COR-L47 (cell line): ENCODE measurements at places on chromosomes 2 and 18.

- DNase-seq, result no peak
Measured at GRCh38 chr2:143840601-143841000, 679.3 kb downstream of the ZEB2 start.

GRCh38 chr2:168087401-168087800, 160.0 kb downstream of the STK39 start:
- DNase-seq, result no peak

- DNase-seq, result no peak
Measured at GRCh38 chr2:159379181-159379580, 92.7 kb upstream of the WDSUB1 start.

DNA sequence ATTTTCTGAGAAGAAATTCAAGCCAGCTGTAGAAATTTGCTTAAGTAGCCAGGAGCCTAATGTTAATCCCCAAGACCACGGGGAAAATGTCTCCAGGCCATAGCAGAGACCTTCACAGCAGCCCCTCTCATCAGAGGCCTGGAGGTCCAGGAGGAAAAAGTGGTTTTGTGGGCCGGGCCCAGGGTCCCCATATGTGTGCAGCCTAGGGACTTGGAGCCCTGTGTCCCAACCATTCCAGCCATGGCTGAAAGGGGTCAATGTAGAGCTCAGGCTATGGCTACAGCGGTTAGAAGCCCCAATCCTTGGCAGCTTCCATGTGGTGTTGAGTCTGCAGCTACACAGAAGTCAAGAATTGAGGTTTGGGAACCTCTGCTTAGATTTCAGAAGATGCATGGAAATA, 14.2 kb upstream of the TTC21B start:
- no peak for DNase-seq

DNA sequence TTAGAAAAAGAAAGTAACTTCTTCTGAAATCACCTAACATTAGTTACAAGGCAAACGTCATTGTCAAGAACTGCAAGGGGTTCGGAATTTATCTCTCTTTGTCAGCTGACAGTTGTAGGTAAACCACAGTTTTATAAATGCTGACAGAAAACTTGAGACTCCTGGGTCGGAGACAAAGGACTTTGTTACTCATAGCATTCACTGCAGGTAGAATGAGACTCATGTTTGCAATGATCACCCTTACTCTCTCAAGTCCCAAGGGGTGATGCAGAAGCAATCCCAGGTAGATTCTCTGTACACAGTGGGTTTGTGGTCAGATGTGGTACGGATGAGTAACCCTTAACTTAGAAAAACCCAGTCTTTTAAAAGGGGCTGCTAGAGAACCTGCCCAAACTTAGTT, 757.8 kb downstream of the TRIB2 start:
- DNase-seq, result no peak

- no peak for DNase-seq
Measured at GRCh38 chr2:98118852-98119251, 31.9 kb downstream of the VWA3B start.

- peak; percentile 14 for DNase-seq
Measured at GRCh38 chr18:51196118-51196810, 1.2 kb downstream of the MEX3C start.

DNA sequence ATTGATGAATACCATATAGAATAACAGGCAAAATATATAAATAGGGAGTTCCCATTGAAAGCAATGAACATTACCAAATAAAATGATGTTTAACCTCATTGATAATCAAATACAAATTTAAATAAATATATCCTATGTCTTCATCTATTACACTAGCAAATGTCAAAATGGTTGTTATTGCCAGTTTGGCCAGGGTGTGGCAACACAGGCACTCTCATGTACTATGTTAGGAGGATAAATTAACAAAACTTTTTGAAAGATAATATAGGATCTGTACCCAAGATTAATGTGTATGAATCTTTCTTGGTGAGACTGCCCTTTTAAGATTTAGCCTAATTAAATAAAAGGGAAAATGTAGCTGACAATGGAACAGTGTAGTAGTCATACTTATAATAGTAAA, 659.3 kb downstream of the ERBB4 start:
- DNase-seq, result peak; percentile 15

GRCh38 chr2:200318940-200319435, 12.5 kb downstream of the SPATS2L start:
- DNase-seq, result no peak

DNA sequence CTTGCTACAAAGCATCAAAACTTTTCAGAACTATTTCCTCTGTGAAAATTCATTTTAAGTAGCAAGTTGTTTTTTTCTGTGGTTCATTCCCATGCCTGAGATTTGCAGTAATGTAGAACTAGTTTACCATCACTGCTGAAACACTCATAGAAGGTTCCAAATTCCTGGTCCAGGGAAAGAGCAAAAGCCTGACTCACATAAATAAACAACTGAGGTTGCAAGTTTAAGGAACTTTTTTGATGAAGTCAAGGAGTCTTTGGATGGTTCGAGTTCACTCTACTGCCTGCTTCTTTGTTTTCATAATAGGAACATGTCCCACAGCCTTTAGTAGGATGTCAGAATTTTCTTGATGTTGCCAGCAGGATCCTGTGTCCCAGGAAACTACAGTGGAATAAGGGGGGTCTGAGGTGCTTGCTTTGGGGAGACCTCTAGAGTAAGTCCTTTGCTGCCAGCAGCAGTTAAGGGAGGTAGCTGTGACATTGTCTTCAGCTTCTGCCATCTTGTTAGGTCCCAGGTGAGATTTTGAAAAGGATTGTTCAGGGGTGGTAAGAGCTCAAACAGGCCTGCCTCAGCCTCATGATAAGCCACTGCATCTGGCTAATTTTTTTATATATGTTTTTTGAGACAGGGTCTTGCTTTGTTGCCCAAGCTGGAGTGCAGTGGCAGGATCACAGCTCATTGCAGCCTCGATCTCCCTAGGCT, 43.9 kb downstream of the ACSL3 start:
- no peak for DNase-seq

GRCh38 chr2:102708847-102709559, 52.8 kb upstream of the TMEM182 start:
- DNase-seq, result no peak

DNA sequence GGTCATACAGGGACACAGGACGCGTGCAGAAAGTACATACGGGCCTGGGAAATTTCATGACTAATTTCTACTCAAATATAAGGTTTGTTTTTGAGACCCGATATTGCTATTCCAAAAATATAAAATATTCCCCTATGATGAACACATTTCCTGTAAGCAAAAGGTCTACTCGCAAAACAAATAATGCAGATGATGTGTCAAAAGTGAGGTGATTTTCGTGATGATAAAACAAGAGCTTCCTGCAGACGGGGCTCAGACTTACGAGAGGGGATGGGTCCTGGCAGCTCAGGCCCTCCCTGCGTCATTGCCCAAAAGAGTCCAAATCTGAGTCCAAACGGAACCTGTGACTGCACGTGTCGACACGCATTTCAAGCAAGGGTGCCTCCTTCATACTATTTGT, 62.7 kb downstream of the MBP start:
- no peak for DNase-seq

DNA sequence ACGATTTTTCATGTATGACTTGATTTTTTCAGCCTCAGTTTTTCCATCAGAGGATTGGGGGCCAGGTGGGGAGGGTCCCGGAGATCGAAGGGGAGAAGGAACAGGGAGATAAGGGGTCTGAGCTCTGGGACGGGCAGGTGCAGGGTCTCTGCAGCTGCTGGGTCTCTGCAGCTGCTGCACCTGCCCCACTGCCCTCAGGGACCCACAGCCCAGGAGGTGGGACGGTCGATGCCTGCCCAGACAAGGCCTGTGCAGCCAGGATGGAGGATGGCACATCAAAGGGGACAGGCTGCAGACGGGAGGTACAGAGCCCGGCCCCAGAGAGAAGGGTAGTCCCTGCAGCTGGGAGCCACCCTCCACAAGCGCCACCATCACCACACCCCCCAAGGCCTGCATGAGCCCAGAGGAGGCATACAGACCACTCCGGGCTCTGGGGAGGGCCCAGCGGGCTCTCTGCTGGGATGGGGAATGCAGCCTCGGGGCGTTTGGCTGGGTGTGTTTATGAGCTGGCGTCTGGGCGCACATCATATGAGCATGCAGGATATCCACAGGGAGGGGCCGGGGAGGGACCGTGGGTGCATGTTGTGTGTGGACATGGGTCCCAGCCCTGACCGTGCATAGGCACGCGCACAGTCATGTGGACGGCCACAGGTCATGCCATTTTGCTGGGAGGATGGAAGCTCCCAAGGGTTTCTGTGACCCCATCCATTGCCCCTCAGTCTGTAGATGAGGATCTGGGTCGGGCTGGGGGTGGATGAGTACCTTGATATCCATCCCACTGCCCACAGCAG, 34.9 kb upstream of the GPC1 start:
- no peak for DNase-seq

DNA sequence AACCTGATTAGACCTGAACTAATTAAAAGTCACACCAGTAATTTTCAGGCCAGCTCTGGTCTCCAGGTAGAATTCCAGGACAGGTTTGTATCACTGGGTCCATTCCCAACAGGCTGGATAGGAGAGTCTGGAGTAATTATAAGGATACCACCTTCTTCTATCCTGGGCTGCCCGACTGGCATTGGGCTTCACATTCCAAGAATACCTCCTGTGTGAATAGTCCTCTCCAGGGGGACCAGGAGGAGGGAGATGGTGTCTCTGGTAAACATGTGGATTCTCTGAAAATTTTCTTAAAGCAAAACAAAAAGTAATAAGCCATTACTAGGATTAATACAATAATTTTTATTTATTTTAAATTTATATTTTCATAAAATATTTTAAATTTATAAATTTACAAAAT, 17.3 kb downstream of the DUSP11 start:
- DNase-seq, result no peak

DNA sequence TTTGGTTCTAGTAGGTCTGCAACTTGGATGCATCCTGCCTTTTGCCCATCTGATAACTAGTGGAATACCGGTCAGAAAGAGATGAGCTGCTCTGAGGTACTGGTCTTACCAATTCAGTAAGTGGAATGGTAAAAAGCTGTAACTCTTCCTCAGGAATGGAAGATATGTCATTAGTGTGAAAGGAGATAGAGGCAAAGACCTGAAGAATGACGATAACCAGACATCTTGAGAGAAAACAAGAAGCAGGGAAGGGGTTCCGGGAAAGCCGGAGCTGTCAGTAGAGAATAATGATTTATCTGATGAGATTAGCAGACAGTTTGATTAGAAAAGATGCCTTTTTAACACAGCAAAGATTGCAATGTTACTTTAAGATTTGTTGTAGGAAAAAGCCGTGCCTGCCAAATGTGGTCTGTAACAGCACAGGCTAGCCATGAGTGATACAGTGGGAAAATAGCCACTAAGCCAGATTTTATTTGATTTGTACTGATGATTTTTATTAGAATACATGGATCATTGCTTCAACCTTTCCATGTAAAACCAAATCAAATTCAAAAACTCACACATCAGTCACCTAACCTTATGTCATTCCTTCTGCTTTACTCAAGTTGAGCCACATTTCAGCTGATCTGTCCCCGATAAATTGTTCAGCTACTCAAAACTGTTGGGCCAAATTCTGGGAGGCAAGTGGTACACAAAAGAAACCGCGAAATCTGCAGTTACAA, 110.0 kb downstream of the TCF4 start:
- no peak for DNase-seq

DNA sequence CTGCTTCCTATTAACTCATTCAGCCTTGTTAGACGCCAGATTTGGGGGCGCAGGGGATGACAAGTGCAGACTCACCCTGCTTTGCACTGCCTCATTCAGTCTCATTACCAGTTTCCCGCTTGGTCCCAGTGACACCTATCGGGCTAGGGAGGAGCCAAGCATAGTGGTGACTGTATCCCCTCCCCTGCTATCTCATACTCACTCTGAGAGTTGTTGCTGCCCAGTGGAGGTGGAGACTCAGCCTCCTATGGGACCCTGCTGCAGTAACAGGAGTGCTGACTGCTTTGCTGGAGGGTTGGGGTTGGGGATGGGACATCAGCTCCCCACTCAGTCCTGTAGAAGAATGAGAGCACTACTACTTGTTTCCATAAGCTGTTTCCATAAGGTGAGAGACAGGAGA, 21.3 kb upstream of the PIK3C3 start:
- no peak for DNase-seq

DNA sequence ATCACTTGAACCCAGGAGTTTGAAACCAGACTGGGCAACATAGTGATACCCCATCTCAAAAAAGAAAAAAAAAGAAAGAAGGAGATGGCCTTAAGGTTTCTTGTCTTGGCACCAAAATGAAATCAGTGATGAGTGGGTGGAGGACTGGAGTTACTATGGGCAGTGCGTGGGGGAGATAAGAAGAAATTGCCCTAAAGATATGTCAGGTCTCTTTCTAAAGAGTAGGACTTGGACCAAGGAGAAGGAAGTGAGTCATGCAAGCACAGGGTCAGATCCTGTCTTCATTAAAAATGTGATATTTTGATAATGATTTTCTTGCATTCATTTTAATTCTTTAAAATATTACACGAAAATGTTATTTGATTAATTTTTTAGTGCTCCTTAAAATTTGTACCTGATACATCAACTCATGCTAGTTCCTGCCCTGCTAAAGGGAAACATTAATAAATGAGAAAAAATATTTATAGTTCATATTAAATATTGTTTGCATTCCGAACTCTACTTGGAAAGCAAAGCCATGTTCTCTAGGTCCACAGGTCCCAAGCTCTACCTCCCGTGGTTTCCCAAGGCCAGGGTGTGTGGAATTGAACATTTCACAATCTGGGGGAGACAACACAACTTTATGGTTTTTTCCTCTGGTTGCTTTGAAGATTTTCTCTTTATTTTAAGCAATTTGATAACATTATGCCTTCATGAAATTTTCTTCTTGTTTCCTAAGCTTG, 62.6 kb upstream of the CTLA4 start:
- no peak for DNase-seq

- DNase-seq, result peak; percentile 8
Measured at GRCh38 chr2:180077295-180077906, 70.3 kb upstream of the CWC22 start.

GRCh38 chr18:21997207-21998143, 171.9 kb upstream of the GATA6 start:
- peak; percentile 8 for DNase-seq

- no peak for DNase-seq
Measured at GRCh38 chr2:132373391-132374135, 43.0 kb upstream of the GPR39 start.

- no peak for DNase-seq
Measured at GRCh38 chr2:152563764-152564163, 153.5 kb downstream of the PRPF40A start.

DNA sequence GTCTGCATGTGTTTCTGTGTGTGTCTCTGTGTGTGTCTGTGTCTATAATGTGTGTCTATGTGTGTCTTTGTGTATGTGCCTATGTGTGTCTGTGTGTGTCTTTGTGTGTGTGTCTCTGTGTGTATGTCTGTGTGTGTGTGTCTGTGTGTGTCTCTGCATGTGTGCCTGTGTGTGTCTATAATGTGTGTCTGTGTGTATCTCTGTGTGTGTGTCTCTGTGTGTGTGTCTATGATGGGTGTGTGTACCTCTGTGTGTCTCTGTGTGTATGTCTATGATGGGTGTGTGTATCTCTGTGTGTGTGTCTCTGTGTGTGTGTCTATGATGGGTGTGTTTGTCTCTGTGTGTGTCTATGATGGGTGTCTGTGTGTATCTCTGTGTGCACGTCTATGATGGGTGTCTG, 126.2 kb upstream of the GPC1 start:
- DNase-seq, result no peak
